ENCODE measurements at places on chromosomes 2 and 18.
A peak's percentile ranks its signal among the peaks of the same experiment; 100 is the strongest.

DNA sequence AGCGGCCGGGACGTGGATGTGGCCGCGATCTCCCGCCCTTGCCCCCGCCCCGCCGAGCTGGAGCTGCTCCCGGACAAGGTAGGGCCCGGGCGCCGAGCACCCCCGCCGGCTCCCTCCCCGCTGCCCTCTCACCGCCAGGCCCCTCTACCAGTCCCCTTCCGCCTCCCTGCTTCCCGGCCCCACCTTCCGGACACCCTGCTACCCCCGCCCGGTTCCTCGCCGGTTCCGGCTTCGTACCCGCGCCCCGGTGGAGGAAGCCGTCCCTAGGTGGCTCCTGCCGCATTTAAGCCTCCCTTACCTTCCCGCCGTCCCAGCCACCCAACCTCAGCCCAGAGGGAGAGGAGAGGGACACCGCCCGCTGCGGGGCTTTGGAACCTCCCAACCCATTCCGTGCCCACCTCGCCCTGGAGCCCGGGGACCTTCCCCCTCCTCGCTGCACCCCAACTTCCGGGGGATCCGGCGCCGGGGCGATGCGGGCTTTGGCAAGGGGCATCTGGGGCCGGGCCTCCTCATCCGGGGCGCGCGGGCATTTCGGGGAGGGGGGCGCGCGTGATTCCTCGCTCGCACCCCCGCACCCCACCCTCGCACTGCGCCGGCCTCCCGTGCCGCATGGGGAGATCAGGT lies 475 bp downstream of the B3GNT2 start:
- peak; percentile 67 for DNase-seq

GRCh38 chr2:226124548-226125011 lies 675.0 kb downstream of the IRS1 start:
- DNase-seq = no peak

GRCh38 chr18:48138210-48138609 lies 207.8 kb upstream of the SMAD2 start:
- no peak for DNase-seq

DNA sequence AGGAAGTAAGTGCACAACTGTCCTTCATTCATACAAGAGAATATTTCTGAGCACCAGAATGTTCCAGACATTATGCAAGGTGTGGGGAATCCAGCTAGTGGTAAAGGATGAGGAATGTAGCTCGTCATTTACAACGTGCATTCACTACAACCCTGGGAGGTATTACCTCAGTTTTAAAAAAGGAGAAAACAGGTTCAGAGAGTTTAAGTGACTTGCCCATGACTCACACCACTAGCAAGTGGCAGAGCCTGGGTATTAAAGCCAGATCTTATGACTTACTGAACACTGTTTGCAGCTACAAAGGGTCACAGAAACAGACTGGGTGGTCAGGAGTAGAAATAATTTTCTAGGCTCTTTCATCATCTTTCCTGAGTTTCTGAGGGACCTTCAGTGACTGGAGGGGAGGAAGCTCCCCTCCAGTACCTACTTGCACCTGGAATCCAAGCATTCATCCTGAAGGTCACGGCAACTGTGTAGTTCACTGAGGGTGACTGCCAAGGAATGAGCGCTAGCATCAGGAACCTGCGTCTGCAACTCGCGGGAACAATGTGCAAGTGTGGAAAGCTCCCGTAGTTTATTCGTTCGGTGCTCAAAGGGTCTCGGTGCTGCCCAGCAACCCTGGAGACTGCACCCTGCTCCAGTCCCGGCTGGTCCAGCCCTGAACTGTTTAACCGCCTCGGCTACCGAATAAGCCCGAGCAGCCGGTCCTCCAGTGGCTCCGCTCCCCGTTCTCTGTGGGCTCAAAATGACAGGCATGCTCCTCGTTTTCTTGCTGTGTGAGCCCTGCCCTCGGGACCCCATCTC lies 647 bp downstream of the CCDC121 start:
- no peak for DNase-seq

DNA sequence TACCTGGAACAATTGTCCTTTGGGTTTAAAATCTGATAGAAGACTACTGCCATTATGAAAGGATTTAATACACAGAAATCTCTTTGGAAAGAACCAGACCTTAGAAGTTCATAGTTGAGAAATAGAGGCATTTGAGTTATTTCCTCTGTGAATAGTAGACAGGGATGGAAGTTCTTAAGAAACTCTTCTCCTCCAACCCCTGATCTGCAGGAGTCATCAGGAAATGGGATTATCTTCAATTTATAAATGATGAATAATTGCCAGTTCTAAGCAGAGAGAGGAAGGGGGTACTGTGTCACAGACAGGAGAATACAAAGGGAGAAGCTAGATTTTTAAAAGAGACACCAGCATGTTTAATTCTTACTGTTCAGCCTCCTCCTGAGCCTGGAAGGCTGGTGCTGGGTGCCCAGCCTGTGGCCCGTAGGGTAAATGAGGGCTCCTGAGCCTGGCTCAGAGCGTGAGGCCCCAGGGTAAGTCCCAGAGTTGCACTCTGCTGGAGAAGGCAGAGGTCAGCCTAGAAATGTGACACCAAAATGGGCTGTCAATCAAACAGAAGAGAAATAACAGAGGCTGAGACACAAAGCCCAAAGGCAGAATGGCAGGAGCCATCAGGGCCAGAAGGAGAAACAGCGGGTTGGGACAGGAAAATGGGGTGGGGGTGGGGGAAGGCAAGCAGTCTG lies 58.2 kb upstream of the PKDCC start:
- no peak for DNase-seq

DNA sequence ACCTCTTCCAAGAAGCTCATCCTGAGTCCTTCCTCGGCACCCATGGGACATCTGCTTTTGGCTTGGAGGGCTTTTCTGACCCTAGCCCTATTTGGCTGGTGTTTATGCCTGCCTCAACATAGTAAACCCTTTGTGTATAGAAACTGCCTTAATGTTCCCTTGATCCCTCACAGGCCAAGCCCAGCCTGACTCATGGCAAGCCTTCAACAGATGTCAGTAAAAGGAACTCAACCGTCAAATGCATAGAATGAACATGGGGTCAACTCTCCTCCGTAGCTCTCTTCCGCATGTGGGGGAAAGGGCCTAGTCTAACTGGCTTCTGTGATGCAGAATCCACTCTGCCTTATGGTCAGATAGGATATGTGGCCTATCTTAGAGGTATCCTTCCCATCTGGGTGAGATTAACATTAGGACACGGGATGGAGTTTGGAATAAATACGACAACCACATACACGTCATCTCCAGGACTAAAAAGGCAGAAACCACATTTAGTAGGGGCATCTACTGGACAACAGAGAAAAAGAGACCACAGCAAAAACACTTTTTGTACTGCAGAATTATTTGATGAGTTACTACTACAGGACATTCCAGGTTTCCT lies 2.5 kb upstream of the NPAS2 start:
- no peak for DNase-seq

GRCh38 chr2:63888490-63889402 lies 47.0 kb downstream of the UGP2 start:
- peak; percentile 74 for DNase-seq

- no peak for DNase-seq
Observed at GRCh38 chr18:55897091-55897689, 309.2 kb upstream of the TCF4 start.
